ENCODE measurements at places on chromosomes 11 and 22.

GRCh38 chr11:96023275-96023674 is 99.4 kb upstream of the MTMR2 start:
- H3K4me3 ChIP-seq = no peak overlapping the region
- H3K36me3 ChIP-seq = no peaks in the 10 kb centered on the region
- DNase-seq = no peak
- no peaks in the 10 kb centered on the region for H3K27me3 ChIP-seq

GRCh38 chr11:66920978-66921784 is 37.0 kb downstream of the PC start:
- no peaks in the 10 kb centered on the region for H3K27me3 ChIP-seq
- no peaks in the 10 kb centered on the region for H3K36me3 ChIP-seq
- no peak overlapping the region for H3K27ac ChIP-seq
- DNase-seq = no peak
- 0 out of 2 replicates have a peak, but pooled peaks cover 1% of the 10 kb centered on the region for H3K4me1 ChIP-seq

DNA sequence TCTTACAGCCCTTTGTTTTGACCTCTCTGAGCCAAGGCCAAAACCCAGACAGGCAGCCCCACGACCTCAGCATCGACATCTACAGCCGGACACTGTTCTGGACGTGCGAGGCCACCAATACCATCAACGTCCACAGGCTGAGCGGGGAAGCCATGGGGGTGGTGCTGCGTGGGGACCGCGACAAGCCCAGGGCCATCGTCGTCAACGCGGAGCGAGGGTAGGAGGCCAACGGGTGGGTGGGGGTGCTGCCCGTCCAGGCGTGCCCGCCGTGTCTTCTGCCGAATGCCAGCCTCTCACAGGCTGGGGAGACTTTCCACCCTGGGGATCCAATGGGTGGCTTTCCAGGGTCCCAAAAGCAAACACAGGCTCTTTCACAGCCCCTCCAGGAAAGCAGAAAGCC is 37.1 kb upstream of the PPP6R3 start:
- no peak overlapping the region for H3K4me3 ChIP-seq
- no peak for DNase-seq
- H3K36me3 ChIP-seq = peaks cover 18% of the 10 kb centered on the region

- H3K4me3 ChIP-seq = no peak overlapping the region
- no peaks in the 10 kb centered on the region for H3K4me1 ChIP-seq
- DNase-seq = no peak
- no peak overlapping the region for H3K27ac ChIP-seq
Measured at GRCh38 chr22:46797355-46797754, 34.9 kb downstream of the TBC1D22A start.

- peak overlapping the region; percentile 92 for H3K4me3 ChIP-seq
- DNase-seq = no peak
- H3K36me3 ChIP-seq = no peaks in the 10 kb centered on the region
- no peak overlapping the region for H3K27ac ChIP-seq
- no peaks in the 10 kb centered on the region for H3K27me3 ChIP-seq
Measured at GRCh38 chr22:38793317-38793716, 626 bp downstream of the DNAL4 start.

DNA sequence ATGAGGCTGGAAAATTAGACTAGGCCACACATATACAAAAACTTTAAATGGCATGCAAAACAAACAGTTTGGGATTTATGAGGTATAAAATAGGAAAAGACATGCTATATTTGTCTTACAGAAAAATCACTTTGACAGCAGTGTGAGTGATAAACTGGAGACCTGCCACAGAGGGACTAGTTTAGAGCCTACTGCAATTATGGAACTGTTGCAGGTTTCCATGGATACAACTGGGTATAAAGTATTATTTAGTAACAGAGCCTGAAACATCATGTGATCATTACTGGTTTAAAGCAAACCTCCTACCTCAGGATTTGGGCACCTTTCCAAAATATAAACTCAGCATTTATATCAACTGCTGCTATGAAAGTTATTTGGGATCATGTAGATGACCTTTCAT is 1032.5 kb downstream of the DLG2 start:
- DNase-seq = no peak
- H3K36me3 ChIP-seq = no peaks in the 10 kb centered on the region
- H3K27me3 ChIP-seq = no peaks in the 10 kb centered on the region
- no peak overlapping the region for H3K27ac ChIP-seq
- no peaks in the 10 kb centered on the region for H3K4me1 ChIP-seq

- no peak overlapping the region for H3K4me3 ChIP-seq
- H3K27me3 ChIP-seq = no peaks in the 10 kb centered on the region
- H3K27ac ChIP-seq = no peak overlapping the region
- H3K36me3 ChIP-seq = no peaks in the 10 kb centered on the region
- DNase-seq = no peak
- no peaks in the 10 kb centered on the region for H3K4me1 ChIP-seq
Measured at GRCh38 chr11:16297332-16297731, 59.0 kb downstream of the SOX6 start.

DNA sequence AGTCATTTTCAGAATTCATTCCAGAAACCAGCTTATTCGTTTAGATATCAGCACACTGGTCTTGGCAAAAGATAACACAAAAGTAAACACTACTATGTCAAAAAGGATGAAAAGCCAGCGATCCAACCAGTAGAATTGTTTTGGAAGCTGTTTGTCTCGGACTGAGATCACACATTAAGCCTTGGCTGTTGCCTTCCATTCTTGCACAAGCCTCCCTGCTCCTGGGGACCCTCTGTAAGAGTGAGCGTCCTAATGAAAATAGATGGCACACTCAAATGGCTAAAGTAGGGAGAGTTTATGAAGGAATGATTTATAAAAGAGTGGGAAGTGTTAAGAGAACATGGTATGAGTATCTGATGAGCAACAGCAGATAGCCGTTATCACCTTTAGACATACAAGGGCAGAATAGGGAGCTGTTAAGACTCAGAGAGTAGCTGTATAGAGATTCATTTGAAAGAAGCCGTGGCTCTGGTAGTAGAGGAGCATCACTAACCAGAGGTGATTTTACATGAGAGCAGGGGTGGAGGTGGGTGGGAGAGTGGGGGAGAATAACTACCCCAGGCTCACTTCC is 25.2 kb downstream of the PDE3B start:
- DNase-seq = no peak
- H3K4me3 ChIP-seq = no peak overlapping the region
- H3K27ac ChIP-seq = no peak overlapping the region
- H3K27me3 ChIP-seq = no peaks in the 10 kb centered on the region
- H3K4me1 ChIP-seq = no peaks in the 10 kb centered on the region

DNA sequence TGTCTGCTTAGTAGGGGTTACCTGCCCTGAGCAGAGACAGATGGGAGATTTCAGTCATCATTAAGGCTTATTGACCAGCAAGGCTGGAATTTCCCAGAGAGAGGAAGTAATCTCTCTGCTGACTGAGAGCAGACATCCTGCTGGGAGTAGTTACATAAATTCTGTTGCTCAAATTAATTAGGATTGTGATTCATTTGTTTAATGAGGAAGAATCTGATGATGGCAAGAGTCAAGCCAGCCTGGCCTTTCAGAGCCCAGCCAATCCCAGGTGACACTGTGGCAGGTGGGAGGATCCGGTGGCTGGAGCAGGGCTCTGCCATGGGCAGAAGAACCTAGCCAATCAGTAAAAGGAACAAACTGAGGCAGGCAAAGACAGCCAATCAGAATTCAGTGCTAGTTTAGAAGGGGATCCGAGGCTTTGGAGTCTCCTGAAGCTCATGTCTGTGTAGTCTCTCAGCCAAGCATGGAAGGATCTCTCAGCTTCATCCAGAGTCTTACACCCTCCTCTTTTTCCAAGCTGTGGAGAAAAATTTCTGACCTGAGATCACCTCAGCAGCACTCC is 61.2 kb upstream of the CHST1 start:
- H3K4me1 ChIP-seq = no peaks in the 10 kb centered on the region
- no peak overlapping the region for H3K4me3 ChIP-seq
- DNase-seq = no peak
- no peaks in the 10 kb centered on the region for H3K36me3 ChIP-seq
- H3K27ac ChIP-seq = no peak overlapping the region
- no peaks in the 10 kb centered on the region for H3K27me3 ChIP-seq

GRCh38 chr11:73469401-73469800 is 93.2 kb downstream of the RELT start:
- no peak for DNase-seq
- no peak overlapping the region for H3K4me3 ChIP-seq
- no peaks in the 10 kb centered on the region for H3K36me3 ChIP-seq
- no peaks in the 10 kb centered on the region for H3K27me3 ChIP-seq
- no peaks in the 10 kb centered on the region for H3K4me1 ChIP-seq
- H3K27ac ChIP-seq = no peak overlapping the region

- no peaks in the 10 kb centered on the region for H3K27me3 ChIP-seq
- H3K4me1 ChIP-seq = no peaks in the 10 kb centered on the region
- H3K4me3 ChIP-seq = no peak overlapping the region
- DNase-seq = no peak
- no peaks in the 10 kb centered on the region for H3K36me3 ChIP-seq
- no peak overlapping the region for H3K27ac ChIP-seq
Measured at GRCh38 chr22:46744581-46744980, 6.5 kb upstream of the CERK start.

GRCh38 chr11:1674173-1675131 is 22.5 kb upstream of the KRTAP5-6 start:
- H3K4me1 ChIP-seq = no peaks in the 10 kb centered on the region
- H3K27ac ChIP-seq = no peak overlapping the region
- no peaks in the 10 kb centered on the region for H3K36me3 ChIP-seq
- no peaks in the 10 kb centered on the region for H3K27me3 ChIP-seq
- H3K4me3 ChIP-seq = no peak overlapping the region

DNA sequence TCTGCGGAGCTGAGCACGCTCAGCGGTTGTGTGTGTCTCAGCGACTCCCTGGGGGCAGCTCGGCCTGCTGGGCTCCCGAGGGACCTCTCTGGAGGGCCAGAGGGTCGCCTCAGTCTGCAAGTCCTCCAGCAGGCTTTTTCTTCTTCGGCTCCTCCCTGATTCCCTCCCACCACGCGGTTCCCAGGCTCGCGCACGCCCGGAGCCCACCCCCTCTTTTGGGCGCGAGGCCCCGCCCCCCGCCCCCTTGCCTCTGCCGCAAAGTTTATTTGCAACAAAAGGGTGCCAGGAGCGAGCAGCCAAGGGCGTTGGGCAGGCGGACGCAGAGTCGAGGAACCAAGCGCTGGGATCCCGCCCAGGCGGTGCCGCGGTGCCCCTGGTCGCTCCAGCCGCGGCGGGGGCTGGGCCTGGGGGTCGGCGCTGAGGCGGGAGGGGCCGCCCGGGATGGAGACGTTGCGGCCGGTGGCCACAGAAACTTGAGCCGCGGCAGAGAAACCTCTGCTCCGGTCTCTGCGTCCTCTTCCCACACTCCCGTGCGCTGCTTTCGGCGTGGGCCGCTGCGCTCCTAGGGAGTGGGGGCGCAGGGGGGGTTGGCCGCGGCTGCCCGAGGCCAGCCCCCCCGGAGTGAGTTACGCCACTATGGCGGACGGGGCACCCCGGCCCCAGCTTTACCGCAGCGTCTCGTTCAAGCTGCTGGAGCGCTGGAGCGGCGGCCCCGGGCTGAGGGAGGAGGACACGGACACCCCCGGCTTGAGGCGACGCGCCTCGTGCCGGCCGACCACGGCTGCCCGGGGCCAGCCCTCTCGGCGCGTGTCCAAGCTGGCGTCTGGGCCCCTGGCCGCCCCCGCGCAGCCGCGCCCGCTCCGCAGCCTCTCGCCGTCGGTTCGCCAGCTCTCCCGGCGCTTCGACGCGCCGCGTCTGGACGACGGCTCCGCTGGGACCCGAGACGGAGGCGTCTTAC is at the start of gene ARHGEF17:
TSS of gene ARHGEF17 (plus strand) at position 274 of the 958 bp plus-strand sequence. CDS start at position 637, 363 bp downstream.
- H3K36me3 ChIP-seq = no peaks in the 10 kb centered on the region
- no peak within 1 kb of the TSS for H3K27ac ChIP-seq
- no peak for DNase-seq
- H3K27me3 ChIP-seq = no peaks in the 10 kb centered on the region
- H3K4me3 ChIP-seq = peak within 1 kb of the TSS; percentile 78

DNA sequence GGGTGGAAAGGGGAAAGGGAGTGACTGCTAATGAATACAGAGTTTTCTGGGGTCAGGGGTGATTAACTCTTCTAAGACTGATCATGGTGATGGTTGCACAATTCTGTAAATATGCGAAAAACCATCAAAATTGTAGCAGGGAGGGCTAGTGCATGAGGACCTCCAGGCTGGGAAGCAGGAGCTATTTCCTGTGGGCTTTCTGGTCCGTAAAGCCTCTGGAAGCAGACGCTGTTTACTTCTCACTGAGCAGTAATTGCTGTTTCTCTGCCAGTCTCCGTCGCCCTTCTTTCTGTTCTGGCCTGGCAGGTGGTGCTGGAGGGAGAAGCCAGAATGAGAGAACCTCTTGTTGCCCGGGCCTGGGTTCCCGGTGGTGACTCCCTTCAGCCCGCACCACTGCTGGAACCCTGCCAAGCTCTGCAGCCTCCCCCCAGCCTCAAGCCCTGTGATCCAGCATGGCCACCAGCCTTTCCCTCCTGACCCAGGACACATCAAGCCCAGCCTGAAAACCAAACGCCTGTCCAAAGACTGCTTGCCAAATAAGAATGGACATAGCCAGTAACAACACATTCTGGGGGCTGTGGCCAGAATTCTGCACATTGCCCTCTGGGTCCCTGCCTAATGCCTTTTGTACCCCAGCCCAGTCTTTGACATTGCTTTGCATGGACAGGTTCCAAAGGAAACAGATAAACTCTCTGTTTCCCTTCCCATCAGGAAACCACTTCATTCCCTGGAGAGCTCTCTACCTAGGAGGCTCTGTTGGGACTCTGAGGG is 201.0 kb upstream of the NAV2 start:
- no peaks in the 10 kb centered on the region for H3K27me3 ChIP-seq
- no peak overlapping the region for H3K27ac ChIP-seq

DNA sequence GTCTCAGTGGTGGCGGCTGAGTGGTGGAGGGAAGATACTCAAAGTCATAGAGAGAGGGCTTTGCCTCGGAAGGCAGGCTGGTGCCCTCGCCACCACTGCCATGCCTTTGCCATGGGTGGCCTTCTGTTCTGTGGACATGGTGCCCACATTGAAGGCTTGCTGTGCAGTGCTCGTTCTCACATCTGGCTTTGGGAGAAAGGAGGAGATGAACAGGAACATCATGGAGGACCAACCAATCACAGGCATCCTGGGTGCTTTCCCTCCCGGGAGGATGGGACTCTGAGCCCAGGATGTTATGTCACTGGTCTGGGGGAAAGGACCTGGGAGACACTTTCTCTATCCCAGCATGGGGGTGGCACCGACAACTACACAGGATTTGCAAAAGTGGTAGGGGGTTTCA is 82.3 kb upstream of the NARS2 start:
- no peaks in the 10 kb centered on the region for H3K27me3 ChIP-seq
- no peak for DNase-seq
- no peak overlapping the region for H3K27ac ChIP-seq

GRCh38 chr22:39989633-39990032 is 5.1 kb upstream of the FAM83F start:
- H3K27me3 ChIP-seq = no peaks in the 10 kb centered on the region
- no peak for DNase-seq
- H3K36me3 ChIP-seq = no peaks in the 10 kb centered on the region
- H3K4me1 ChIP-seq = 0 out of 2 replicates have a peak, but pooled peaks cover 2% of the 10 kb centered on the region
- H3K27ac ChIP-seq = no peak overlapping the region

DNA sequence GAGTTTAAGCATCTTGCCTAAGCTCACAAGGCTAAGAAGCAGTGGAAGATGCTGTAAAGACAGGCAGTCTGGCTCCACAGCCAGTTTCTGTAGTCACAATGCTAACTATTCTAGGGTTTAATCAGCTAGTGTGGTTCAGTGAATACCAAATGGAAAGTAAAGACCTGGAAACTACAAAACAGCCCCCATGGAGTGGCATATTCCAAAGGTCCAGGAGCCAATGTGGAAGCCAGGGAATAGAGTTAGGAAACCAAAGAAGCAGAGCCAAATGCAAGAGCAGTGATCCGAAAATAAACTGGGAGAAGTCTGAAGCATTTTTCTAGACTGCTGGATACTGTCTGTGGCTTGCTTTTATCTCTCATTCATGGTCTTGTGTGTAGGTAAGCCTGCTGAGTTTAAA is 731.2 kb upstream of the ANO5 start:
- DNase-seq = no peak
- no peak overlapping the region for H3K27ac ChIP-seq
- H3K27me3 ChIP-seq = no peaks in the 10 kb centered on the region
- no peak overlapping the region for H3K4me3 ChIP-seq

All from iPS DF 6.9 (cell line).